ENCODE measurements at places on chromosomes 12 and 14. TPM values are rescaled to one million over a fixed set of nuclear protein-coding genes. Genes with fewer than 3 reads are reported as not detected.

GRCh38 chr12:115798309-115798917 lies 479.1 kb downstream of the MED13L start:
- no peaks in the 10 kb centered on the region for H3K36me3 ChIP-seq
- no peaks in the 10 kb centered on the region for H3K27me3 ChIP-seq
- H3K27ac ChIP-seq: no peak overlapping the region
- no peak overlapping the region for H3K4me3 ChIP-seq

DNA sequence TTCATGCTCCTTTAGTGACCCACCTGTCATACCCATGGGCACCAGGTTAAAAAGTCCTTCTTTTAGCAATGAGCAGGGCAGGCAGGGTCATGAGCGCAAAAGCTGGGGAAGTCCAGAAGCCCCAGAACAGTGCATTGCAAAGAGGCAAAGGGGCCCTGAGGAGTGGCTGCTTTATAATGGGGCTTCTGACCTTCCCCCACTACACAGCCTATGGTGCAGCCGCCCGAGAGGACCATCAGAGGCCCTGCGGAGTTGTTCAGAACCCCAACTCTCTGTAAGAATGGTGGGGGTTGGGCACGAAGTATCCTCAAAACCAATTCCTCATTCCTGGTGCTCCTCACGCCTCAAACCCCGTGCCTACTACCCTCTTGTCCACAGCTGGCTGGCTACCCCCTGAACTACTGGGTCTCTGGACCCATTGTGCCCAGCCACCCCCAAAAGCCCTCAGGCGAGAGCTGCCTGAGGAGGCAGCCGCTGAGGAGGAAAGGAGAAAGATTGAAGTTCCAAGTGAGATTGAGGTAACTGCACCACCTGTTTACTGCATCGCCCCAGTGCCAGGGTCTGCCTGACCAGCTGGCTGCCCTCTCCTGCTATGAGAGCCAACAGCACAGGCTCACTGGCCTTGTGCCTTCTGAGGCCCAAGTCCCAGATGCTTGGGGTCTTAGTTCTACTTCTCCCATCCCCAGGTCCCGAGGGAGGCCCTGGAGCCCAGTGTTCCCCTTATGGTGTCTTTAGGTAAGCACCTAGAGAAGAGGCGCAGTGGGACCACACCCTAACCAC lies 6.7 kb downstream of the REC8 start:
- peaks cover 14% of the 10 kb centered on the region for H3K4me1 ChIP-seq
- H3K27ac ChIP-seq: no peak overlapping the region
- no peak for DNase-seq
- no peak overlapping the region for H3K4me3 ChIP-seq
- no peaks in the 10 kb centered on the region for H3K27me3 ChIP-seq
- H3K36me3 ChIP-seq: no peaks in the 10 kb centered on the region

- peaks cover 12% of the 10 kb centered on the region for H3K36me3 ChIP-seq
- no peak for DNase-seq
- no peak overlapping the region for H3K4me3 ChIP-seq
- H3K4me1 ChIP-seq: no peaks in the 10 kb centered on the region
- H3K27ac ChIP-seq: no peak overlapping the region
Measured at GRCh38 chr14:87975636-87976035, 17.3 kb downstream of the GALC start.

TROAP gene
- 4.9 TPM for total RNA-seq

DNA sequence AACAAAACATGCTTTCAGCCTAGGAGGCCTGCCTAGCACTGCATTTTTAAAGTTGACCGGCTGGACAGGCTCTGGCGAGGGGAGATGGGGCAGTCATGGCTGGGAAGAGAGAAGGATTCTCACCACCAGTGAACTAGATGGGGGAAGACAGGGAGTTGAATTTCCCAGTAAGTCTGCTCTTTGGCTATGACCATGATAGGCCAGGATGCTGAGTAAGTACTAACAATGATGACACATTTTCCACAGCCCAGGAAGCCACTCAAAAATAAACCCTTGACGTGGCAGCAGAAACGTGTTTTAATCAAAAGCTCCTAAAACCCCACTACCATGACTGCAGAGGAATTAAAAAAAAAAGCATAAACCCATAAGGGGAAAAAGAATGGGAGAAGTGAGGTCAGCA lies 19.0 kb downstream of the KCTD10 start:
- H3K4me3 ChIP-seq: no peak overlapping the region
- H3K27me3 ChIP-seq: no peaks in the 10 kb centered on the region
- no peak for DNase-seq
- no peaks in the 10 kb centered on the region for H3K36me3 ChIP-seq

DNA sequence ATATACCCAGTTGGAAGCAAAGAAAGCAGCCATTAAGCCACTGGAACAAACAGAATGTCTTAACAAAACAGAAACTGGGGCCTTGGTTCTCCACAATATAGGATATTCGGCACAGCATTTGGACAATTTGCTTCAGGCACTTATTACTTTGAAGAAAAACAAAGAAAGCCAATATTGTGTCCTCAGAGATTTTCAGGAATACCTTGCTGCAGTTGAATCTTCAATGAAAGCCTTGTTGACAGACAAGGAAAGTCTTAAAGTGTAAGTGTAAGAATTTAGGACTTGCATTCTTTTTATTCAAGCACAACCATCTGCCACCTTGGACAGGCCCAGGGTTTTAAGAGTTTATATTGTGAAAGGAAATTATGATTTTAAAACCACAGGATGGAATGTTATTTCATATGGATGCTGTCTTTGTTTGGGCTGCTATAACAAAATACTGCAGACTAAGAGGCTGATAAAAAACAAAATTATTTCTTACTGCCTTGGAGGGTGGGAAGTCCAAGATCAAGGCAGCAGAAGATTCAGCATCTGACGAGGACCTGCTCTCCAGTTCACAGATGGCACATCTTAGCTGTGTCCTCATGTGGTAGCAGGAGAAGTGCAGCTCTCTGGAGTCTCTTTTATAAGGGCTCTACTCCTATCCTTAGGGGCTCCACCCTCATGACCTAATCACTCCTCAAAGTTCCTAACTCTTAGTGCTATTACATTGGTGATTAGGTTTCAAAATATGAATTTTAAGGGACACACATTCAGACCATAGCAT lies 197.0 kb downstream of the SYNE2 start:
- H3K27me3 ChIP-seq: no peaks in the 10 kb centered on the region
- H3K4me1 ChIP-seq: no peaks in the 10 kb centered on the region
- no peak for DNase-seq
- no peak overlapping the region for H3K4me3 ChIP-seq

MYF6 gene
- total RNA-seq: not detected

DNA sequence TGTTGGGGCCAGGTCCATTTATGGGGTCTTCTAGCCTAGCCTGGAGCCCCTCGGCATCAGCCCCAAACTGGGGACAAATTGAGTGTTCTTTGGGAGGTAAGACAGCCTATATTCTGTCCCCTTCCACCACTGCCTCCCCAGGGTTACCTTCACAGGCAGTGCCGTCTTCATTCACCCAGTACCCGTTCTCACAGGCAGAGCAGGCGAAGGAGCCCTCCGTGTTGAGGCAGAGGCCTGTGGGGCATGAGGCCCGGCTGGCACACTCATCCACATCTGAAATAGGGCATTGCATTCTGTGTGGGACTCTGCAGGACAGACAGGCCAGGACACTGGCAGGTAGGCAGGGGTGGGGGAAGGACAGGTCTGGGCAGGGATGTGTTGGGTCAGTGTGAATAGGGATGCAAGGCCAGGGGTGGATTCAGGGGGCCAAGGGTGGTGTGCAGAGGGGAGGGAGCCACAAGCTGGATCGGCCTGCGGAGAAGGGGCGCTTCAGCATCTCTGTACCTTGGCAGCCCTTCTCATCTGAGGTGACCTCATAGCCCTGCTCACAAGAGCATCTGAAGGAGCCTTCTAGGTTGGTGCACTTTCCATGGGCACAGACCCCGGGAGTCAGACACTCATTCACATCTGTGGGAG lies 16.1 kb downstream of the ISCA2 start:
- no peaks in the 10 kb centered on the region for H3K27me3 ChIP-seq
- no peak overlapping the region for H3K4me3 ChIP-seq
- DNase-seq: no peak

DNA sequence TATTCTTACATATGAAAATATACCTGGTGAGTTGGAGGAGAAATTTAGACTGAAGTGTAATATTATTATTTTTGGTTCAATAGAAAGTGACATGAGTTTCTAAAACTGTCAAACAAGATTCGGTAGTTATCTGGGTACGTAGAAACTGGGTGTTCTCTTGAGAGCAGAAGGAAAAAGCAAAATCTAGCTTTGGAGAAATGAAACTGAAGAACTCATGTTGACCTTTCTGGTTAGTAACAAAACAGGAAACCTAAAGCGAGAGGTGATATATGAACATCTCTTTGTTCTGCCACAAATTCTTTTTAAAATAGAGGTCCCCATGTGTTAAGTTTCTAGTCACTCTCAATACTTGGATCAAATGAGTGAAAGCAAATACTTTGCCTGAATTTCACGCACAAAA lies 401.7 kb downstream of the TRHDE start:
- DNase-seq: no peak
- no peaks in the 10 kb centered on the region for H3K4me1 ChIP-seq
- H3K4me3 ChIP-seq: no peak overlapping the region
- H3K27ac ChIP-seq: no peak overlapping the region

GRCh38 chr12:105252901-105253300 lies 16.9 kb upstream of the APPL2 start:
- H3K4me3 ChIP-seq: no peak overlapping the region
- H3K27me3 ChIP-seq: no peaks in the 10 kb centered on the region
- DNase-seq: no peak
- H3K36me3 ChIP-seq: no peaks in the 10 kb centered on the region
- H3K4me1 ChIP-seq: peaks cover 39% of the 10 kb centered on the region
- H3K27ac ChIP-seq: peak overlapping the region; percentile 43

ADGRD1 gene
- total RNA-seq: 35.8 TPM

FBLN5 gene
- total RNA-seq: 240 TPM

LHX5 gene
- total RNA-seq: not detected

- H3K27me3 ChIP-seq: no peaks in the 10 kb centered on the region
- no peak overlapping the region for H3K27ac ChIP-seq
- H3K36me3 ChIP-seq: no peaks in the 10 kb centered on the region
- no peaks in the 10 kb centered on the region for H3K4me1 ChIP-seq
Measured at GRCh38 chr12:104263026-104263425, 40.5 kb upstream of the EID3 start.

- DNase-seq: peak; percentile 58
- no peaks in the 10 kb centered on the region for H3K4me1 ChIP-seq
- no peak overlapping the region for H3K4me3 ChIP-seq
- no peak overlapping the region for H3K27ac ChIP-seq
Measured at GRCh38 chr14:99320621-99321235, 48.7 kb upstream of the BCL11B start.

DNA sequence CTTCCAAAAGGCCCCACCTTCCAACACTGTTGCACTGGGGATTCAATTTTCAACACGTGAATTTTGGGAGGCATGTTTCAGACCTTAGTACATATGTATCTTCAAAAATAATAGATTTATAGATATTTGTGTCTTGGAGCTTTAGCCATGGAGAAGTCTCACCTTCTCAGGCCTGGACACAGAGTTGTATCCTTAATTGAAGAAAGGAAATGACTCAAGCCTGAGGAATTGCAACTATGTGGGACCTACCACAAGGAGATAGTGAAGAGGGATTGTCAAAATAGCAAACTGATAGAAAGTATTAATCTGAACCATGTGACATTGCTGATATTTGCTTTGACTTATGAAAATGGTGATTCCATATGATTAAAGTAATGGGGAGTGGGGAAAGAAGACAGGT lies 89.8 kb downstream of the ACSS3 start:
- no peak for DNase-seq
- H3K4me1 ChIP-seq: no peaks in the 10 kb centered on the region
- H3K4me3 ChIP-seq: no peak overlapping the region
- H3K36me3 ChIP-seq: no peaks in the 10 kb centered on the region
- H3K27me3 ChIP-seq: no peaks in the 10 kb centered on the region

CFAP54 gene
- total RNA-seq: 1.7 TPM

- no peak for DNase-seq
- no peaks in the 10 kb centered on the region for H3K36me3 ChIP-seq
- H3K4me3 ChIP-seq: no peak overlapping the region
- no peak overlapping the region for H3K27ac ChIP-seq
Measured at GRCh38 chr12:69123311-69123710, 116.1 kb upstream of the CPSF6 start.

DNA sequence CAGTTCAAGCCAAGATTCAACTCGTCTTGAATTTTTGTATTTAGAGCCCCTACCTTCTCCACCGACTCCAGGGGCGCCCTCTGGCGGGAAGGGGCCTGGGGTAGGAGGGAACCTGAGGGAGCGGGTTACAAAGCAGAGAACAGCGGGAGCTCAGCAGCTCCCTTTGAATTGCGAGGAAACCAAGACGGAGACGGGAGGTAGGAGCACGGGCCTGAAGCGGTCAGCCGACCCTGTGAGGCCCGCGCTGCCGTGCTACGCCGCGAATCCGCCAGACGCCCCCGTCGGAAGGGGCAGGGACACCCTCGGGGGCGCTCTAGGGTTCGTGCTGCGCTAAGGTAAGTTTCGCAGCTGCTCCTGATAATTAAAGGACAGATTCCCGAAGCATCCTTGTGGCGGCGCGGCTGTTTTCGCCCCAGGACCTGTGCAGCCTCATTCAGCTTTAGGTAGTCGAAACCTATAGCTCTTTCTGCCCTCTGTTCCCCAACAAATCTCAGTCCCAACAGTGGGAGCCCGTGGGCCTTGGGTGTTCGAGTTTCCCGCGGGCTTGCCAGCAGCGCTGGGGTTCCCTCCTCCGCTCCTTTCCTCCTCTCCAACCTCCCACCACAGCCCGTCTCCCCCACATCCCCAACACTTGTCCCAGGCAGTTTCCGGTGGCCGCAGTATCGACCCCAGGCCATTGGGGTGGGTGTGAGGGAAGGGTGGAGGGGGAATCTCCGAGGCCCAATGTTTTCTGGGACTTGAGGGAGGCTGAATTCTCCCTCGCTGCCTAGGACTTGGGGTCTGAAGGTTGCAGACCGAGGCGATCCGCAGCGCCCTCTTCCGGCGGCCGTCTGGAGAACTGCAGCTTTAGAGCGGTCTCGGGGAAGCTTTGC lies 5.1 kb upstream of the NKX2-1 start:
- H3K4me3 ChIP-seq: no peak overlapping the region
- no peaks in the 10 kb centered on the region for H3K36me3 ChIP-seq
- no peak overlapping the region for H3K27ac ChIP-seq
- DNase-seq: no peak
- peaks cover 28% of the 10 kb centered on the region for H3K4me1 ChIP-seq
- peaks cover 6% of the 10 kb centered on the region for H3K27me3 ChIP-seq

GRCh38 chr14:50064993-50065392 lies 51.4 kb downstream of the VCPKMT start:
- peak overlapping the region; percentile 32 for H3K27ac ChIP-seq
- no peak overlapping the region for H3K4me3 ChIP-seq
- no peaks in the 10 kb centered on the region for H3K36me3 ChIP-seq
- H3K27me3 ChIP-seq: no peaks in the 10 kb centered on the region

DNA sequence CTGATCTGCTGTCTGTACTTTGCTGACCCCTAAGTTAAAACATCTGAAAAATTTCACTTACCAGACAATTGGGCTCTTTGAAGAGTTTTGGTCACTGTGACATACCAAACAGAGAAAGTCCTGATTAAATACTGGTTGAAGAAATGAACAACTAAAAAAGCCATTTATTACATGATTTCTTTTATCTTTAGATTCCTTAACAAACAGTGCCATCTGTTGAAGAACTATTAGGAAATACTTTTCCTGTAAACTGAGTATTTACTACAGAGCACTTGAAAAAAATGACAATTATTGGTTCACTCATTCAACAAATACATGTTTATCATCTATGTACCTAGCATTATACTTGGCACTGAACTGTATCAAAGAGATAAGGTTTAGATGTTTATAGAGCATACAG lies 6.5 kb upstream of the WASHC4 start:
- no peaks in the 10 kb centered on the region for H3K4me1 ChIP-seq
- no peaks in the 10 kb centered on the region for H3K36me3 ChIP-seq
- DNase-seq: no peak
- no peaks in the 10 kb centered on the region for H3K27me3 ChIP-seq
- H3K4me3 ChIP-seq: no peak overlapping the region
- peak overlapping the region; percentile 10 for H3K27ac ChIP-seq
